Activated CD8-positive, alpha-beta memory T cell treated with anti-CD3 and anti-CD28 coated beads for 36 hours (primary cell): ENCODE measurements at places on chromosomes 7 and 10. TPM values are rescaled to one million over a fixed set of nuclear protein-coding genes. Genes with fewer than 3 reads are reported as not detected.

CCDC126 gene
- total RNA-seq = 5.8 TPM

LRRTM3 gene
- total RNA-seq = not detected

TCAF2 gene
- 29.4 TPM for total RNA-seq

IFIT1 gene
- 0.27 TPM for total RNA-seq

OSBPL3 gene
- 74.3 TPM for total RNA-seq

MOGAT3 gene
- not detected for total RNA-seq

HIBADH gene
- total RNA-seq = 20.0 TPM

PRRT4 gene
- 0.23 TPM for total RNA-seq

SPAM1 gene
- total RNA-seq = not detected

SFRP5 gene
- 0.11 TPM for total RNA-seq

IGFBP3 gene
- total RNA-seq = 0.82 TPM

C7orf57 gene
- total RNA-seq = 2.0 TPM

NEURL1 gene
- 1.9 TPM for total RNA-seq

GRB10 gene
- total RNA-seq = 0.42 TPM

PRLHR gene
- not detected for total RNA-seq

OR2A12 gene
- total RNA-seq = not detected

OPALIN gene
- not detected for total RNA-seq

DIP2C gene
- 0.08 TPM for total RNA-seq

C10orf105 gene
- total RNA-seq = 0.17 TPM

FAM185A gene
- total RNA-seq = 10.2 TPM

IGFBP1 gene
- total RNA-seq = not detected

CTAGE4 gene
- 2.0 TPM for total RNA-seq

TRIM50 gene
- not detected for total RNA-seq

MMP21 gene
- total RNA-seq = not detected

NRG3 gene
- not detected for total RNA-seq

THSD7A gene
- not detected for total RNA-seq

GPR85 gene
- not detected for total RNA-seq

TACC2 gene
- not detected for total RNA-seq

FANK1 gene
- 0.25 TPM for total RNA-seq

RBM20 gene
- 0.15 TPM for total RNA-seq

GNGT1 gene
- total RNA-seq = not detected

LIPM gene
- not detected for total RNA-seq

LIPK gene
- total RNA-seq = not detected

LRRC18 gene
- not detected for total RNA-seq

FAM131B gene
- 2.2 TPM for total RNA-seq

FOXP2 gene
- total RNA-seq = not detected

ZNF438 gene
- total RNA-seq = 2.7 TPM

HOXA9 gene
- total RNA-seq = not detected

PDK4 gene
- total RNA-seq = not detected

UTF1 gene
- total RNA-seq = not detected

CNTNAP2 gene
- total RNA-seq = not detected

FAM25A gene
- total RNA-seq = not detected

TNPO3 gene
- total RNA-seq = 75.8 TPM

KIAA1217 gene
- 0.10 TPM for total RNA-seq

SEMA4G gene
- total RNA-seq = 0.71 TPM
